Activated T-cell treated with anti-CD3 and anti-CD28 coated beads for 4 hours (primary cell): ENCODE measurements at places on chromosomes 4 and X.

DNA sequence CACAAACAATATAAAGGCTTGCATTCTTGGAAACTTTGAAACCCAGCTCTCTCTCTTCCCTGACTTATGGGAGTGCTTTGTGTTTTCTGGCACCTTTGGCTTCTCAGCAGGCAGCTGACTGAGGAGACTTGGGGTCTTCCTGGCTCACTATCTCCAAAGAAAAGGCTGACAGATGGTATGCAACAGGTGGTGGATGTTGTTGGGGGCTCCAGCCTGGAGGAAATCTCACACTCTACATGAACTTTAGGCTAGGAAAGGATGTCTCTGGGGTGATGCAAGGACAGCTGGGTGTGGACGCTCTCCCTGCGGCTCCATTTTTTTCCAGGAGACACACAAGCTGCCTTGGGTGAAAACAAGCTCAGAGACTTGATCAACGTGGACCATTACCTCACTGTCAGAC lies 67.4 kb downstream of the DNAAF6 start:
- no peak for DNase-seq

GRCh38 chr4:79495447-79495846 lies 87.4 kb upstream of the GK2 start:
- no peak for DNase-seq

GRCh38 chrX:102669526-102669925 lies 18.2 kb downstream of the GPRASP1 start:
- no peak for DNase-seq

GRCh38 chr4:4426511-4427120 lies 39.7 kb downstream of the NSG1 start:
- no peak for DNase-seq

GRCh38 chr4:106587558-106587957 lies 219.0 kb upstream of the GIMD1 start:
- no peak for DNase-seq

- DNase-seq, result no peak
Measured at GRCh38 chrX:15790769-15791290, 546 bp downstream of the ZRSR2 start.

DNA sequence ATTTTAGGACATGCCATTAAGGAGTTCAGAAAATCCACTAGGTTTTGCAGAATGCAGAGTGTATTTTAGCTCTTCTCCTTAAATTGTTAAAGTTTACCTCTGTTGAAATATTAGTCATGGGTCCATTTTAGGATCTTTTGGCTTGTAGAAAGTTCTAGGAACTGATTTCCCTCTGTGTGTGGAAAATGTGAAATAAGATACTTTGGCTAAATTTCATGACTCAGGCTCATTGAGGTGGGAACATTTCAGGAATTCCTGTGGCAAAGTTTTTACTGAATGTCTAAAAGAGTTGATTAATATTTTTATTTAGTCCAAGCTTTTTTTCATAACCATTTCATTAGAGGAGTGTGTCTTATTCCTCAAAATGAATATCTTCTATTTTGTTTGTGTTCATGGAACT lies 7.0 kb downstream of the FHIP1A start:
- no peak for DNase-seq

DNA sequence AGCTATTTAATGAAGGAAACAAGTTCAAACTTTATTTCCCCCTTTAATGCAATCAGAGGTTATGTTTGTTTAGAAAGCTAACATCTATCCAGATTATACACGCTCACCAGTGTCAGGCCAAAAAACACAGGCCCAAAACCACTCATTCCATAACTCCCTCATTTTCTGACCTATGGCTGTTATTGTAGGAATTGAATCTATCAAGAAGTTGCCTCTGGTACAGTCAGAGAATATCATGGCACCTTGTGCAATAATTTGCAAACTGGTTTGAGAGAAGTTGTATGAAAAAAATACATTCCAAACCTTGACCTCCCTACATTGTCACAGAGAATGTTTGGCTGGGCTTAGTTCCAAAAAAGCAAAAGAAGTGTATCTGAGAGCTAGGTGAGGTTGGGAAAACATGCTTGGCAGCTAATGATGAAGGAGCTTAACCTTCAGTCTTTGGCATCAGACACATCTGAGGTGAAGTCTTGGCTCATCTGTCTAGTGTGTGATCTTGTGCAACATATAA lies 591.0 kb downstream of the ANKRD50 start:
- DNase-seq, result no peak

DNA sequence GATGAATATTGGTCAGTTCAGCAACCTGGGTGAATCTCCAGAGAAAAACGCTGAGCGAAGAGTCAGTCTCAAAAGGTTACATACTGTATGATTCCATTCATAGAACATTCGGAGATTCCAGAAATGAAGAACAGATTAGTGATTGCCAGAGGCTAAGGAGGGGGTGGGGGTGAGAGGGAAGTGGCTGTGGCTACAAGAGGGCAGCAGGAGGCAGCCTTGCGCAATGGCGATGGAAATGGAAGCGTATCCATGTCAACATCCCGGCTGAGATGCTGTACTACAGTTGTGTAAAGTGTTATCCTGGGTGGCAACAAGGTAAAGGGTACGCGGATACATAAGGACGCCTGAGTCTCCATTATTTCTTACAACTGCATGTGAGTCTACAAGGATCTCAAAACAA lies 18.0 kb downstream of the LYAR start:
- no peak for DNase-seq

DNA sequence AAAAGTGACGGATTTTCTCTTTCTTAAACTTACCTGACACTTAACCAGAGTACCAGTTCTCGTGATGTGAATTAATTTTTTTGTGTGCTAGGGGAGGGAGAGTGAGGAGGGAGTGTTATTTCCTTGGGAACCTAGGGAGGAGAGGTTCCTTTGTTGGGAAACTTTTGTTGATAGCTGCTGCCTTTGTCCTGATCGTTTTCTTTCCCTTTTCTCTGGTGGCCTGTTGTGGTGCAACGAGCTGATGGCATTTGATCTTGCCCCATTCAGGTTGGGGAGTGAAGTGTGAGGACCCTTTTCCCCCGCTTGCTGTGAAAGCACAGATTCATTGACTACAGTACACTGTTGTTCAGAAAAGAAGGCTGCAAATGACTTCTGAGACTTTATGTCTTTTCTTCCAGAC lies 59.8 kb downstream of the SLC9A6 start:
- DNase-seq, result no peak
